CD4-positive, alpha-beta T cell treated with Interleukin-2 at 100 ng/mL for 4 hours (primary cell): ENCODE measurements at places on chromosomes 2 and 18.

DNA sequence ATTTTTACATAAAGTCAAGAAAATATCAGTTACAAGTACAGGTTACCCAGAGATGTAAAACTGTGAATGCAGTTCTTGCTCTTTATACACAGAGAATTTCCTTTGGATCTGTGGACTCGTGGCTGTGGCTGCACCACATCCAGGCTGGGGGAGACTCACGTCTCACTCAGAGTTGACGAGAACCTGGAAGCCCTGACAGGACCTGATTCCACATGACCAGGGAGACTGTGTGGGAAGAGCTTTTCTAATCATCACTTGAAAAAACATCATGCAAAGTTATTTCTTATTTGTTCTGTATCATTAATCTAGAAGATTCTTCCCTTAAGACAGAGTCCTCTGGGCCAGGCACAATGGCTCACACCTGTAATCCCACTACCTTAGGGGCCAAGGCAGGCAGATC is 1159.0 kb downstream of the RPIA start:
- no peak for DNase-seq

DNA sequence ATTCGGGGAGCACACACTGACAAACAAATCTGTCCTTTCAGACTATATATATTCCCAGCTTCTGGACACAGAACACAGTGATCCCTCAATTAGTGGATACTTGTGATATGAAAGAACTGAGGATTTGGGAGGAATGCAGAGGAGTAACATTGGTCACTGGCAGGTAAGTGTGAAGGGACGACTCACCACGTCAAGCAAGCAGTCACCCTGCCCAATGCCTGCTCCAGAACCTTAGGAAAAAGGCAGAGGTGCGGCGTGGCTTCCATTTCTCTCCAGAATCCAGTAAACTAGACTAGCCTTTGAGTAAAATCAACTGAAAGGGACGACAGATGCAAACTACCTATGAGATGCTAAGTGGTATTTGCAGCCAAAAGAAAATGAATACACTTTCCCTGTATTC is 1.1 kb downstream of the CCDC93 start:
- DNase-seq, result no peak

DNA sequence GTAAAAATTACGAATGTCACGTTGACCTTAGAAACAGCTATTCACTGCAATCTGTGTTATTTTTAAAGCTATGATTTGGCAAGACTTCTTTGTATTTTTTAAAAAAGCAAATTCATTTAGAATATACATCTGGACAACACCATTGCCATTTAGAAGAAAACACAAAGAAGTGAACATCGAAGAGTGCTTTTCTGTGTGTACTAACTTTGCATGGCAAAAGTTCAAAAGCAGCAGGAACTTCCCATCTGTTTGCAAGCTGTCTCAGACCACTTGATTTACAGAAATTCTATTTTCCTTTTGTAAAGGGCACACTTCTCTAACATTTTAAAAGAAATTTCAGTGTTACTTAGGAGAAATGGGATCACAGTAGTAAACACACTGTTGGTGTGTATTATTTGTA is 145.9 kb downstream of the CALCRL start:
- no peak for DNase-seq

- DNase-seq, result no peak
Measured at GRCh38 chr2:45984366-45984765, 312.8 kb upstream of the EPAS1 start.

DNA sequence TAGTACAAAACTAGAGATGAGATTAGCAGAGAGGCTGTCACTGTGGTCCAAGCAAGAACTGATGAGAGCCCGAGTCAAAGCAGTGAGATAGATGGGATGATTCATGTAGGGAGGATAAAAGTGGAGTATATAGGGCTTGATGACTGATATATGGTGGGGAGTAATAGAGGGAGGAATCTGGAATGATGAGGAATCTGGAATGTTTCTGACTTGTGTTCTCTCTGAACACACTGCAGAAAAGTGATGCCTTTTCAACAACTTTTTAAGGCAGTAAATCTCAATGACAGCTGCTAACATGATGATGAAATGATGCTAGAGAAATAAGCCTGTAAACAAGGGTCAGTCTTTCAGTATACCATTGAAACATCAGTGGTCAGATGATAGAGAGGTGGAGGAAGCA is 143.5 kb upstream of the SP5 start:
- no peak for DNase-seq

GRCh38 chr18:378079-378478 is 110.2 kb upstream of the THOC1 start:
- no peak for DNase-seq

DNA sequence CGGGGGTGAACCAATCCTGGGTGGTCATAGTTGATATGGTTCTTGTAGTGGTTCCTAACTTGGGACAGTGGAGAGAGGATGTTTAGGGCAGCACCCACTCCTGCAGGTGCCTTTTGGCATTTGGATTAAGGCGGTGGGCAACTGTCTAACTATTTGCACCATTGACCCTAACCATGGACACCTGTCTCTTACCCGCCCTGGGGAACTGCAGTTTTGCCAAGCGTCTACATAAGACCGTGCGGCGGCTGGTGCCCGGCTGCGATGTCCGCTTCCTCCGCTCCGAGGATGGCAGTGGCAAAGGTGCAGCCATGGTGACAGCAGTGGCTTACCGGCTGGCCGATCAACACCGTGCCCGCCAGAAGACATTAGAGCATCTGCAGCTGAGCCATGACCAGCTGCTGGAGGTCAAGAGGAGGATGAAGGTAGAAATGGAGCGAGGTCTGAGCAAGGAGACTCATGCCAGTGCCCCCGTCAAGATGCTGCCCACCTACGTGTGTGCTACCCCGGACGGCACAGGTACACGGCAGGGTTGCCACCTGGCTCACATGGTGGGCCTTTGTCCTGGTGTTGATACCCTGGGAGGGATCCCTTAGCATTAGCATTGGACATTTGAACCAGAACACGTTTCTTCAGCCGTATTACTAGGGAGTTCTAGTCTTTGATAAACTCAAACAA is 46.3 kb downstream of the HK2 start:
- DNase-seq, result no peak

DNA sequence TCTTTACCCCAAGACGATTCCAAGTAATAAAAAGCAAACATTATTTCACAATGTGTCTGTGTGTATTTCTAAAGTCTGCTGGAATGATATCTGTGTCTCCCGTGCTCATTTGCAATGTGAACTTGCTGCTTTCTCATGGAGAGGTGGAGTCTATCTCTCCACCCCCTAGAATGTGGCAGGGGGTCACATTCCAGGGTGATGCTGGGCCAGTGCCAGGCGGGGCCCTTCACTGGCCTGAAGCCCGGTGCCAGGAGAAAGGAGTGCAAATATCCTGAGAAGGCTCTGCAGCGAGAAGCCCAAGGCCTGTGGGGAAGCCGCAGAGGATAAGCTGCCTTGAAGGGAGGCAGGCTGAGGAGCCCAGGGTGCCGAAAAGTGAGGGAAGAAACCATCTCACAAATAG is 26.8 kb upstream of the LDLRAD4 start:
- DNase-seq, result no peak

DNA sequence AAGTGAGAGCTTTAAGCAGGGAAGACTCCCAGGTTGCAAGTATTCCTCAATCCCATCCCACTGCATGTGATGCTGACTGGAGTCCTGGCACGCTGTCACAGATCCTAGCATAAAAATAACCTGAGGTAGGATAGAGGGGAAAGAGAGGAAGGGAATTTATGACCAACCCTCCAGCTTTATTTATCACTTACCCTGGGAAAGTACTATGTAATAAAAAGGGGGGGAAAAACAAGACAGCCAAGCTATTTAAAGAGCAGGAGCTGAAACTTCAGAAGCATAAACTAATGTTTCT is 122.2 kb downstream of the SLC8A1 start:
- DNase-seq, result no peak

DNA sequence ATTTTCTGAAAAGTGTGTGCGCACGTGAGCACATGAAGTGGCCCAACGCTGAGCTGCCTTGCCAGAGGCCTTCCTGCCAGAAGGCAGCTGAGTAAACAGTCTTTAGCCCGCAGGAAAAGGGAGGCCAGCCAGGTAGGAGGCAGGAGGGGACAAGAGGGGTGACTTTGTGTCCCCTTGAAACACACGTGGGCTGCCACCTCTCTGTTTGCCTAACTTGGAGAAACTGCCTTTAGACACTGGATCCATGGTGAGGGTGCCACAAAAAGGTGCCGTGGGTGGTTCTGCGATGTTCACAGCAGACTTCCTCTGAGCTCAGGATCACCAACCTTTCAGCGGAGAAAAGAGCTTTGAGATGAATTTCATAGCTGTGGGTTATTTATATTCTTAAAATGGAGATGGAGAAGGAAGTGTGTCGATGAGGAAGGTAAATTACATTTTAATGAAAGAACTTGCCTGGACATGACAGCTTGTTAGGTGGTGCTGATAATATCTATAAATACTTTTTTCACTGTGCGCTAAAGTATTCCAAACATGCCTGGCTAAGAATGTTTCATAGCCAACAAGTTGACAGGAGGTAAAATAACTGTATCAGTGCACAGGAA is 36.6 kb upstream of the ASB1 start:
- no peak for DNase-seq

DNA sequence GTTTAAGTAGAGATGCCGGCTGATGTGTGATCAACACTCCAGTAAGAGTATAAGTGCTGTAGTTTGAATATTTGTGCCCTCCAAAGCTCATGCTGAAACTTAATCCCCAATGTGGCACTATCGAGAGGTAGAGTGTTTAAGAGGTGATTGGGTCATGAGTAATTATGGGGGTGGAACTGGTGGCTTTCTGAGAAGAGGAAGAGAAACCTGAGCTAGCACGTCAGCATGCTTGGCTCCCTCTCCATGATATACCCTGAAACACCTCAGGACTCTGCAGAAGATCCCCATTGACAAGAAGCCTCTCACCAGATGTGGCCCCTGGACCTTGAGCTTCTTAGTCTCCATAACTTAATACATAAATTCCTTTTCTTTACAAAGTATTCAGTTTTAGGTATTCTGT is 584.8 kb downstream of the TSN start:
- DNase-seq, result no peak

DNA sequence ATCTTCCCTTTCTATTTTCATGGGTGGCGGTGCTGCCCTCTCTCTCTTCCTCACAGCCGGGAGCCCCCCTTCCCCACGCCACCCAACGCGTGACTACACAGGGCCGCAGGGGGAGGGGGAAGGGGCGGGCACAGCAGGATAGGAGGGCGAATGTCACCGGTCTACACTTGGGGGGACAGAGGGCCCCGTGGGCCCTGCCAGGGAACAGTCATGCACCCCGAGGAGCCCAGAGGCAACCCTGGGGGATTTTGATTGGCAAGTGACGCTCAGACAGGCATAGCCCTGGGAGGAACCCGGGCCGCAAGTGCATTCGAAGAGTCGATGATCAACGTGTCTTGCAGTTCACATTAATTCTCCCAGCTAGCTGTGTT is 91.1 kb upstream of the ANKRD30BL start:
- DNase-seq, result no peak

DNA sequence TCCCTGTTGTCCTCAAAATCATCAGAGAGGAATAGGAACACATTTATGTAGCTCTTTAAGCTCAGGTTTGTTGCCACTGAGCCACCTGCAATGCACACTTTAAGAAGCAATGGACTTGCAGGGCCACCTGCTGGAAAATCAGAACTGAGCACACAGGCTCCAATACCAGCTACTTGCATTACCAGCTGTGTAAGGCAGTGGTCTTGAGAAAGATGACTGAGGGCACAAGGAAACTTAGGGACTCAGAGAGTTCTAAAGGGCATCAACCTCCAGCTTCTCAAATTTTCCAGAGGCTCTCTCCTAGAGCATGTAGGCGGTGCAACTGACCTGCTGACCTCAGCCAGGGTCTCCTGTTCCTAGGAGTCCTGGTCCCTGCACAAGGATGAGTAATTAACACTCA is 2.5 kb upstream of the CNDP2 start:
- DNase-seq, result peak; percentile 75

DNA sequence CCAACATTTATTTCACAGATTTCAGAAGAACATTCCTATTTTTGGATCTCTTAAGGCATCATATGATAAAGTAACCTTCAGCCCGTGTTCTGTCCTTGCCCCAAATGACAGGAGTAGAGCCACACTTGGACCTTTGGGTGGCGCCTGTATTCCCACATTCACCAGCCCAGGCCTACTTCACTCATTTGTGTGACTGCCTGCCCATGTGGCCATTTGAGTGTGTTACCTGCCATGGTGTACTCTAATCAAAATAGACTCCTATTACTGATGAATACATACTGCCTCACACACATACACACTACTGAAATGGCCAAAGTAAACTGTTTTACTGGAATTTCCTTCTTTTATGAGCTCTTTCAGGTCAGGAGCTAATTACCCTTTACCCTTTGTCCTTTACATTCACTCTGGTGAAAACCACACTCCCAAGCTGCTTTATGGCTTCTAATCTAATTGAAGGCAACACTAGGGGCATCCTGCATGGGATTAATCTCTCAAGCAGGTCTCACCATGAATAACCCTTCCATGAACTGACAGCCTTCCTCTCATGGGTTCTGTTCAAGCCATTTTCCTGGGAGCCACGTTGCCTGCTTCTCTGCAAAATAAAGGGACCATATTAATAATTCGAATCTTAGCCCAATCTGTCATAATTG is 271.0 kb upstream of the GALNT5 start:
- DNase-seq, result no peak

DNA sequence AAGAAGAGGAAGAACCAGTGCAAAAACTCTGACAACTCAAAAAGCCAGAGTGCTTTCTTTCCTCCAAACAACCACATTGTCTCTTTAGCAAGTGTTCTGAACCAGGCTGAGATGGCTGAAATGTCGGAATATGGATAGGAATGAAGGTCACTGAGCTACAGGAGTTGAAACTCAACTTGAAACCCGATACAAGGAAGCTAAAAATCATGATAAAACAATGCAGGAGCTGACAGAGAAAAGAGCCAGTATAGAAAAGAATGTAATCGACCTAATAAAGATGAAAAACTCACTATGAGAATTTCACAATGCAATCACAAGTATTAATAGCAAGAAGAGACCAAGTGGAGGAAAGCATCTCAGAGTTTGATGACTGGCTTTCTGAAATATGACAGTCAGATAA is 15.0 kb upstream of the EIF2AK3 start:
- no peak for DNase-seq

- DNase-seq, result no peak
Measured at GRCh38 chr2:238883421-238883901, 35.6 kb downstream of the TWIST2 start.

DNA sequence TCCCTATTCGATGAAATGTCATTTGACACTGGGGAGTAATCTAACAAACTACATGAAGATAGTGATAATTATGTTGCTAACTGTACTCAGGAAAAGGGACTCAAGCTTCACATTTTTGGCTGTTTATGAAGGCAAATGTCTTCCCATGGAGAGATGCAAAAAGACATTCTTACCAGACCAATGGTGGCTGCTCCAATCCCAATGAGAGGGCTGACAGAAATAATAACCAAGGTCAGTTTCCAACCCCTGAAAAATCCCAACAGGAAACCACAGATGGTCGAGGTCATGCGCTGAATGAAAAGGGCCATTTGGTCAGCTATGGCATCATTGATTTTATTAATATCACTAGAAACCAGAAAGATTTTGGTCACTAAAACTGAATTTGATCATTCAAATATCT is 37.6 kb downstream of the ABCB11 start:
- DNase-seq, result no peak
